ENCODE measurements at places on chromosomes 3 and 15. TPM values are rescaled to one million over a fixed set of nuclear protein-coding genes. Genes with fewer than 3 reads are reported as not detected.

Gene ROPN1
- not detected for total RNA-seq

Gene TMEM158
- total RNA-seq: 0.76 TPM

- no peaks in the 10 kb centered on the region for H3K36me3 ChIP-seq
- H3K4me1 ChIP-seq: peaks cover 7% of the 10 kb centered on the region
- H3K27me3 ChIP-seq: no peaks in the 10 kb centered on the region
- no peak overlapping the region for H3K27ac ChIP-seq
- no peak for DNase-seq
Observed at GRCh38 chr3:115074502-115074901, 72.6 kb downstream of the ZBTB20 start.

Gene NMB
- total RNA-seq: 13.1 TPM
